Esophagus squamous epithelium (tissue), 5 donors: ENCODE measurements at places on chromosomes 3 and 15.

DNA sequence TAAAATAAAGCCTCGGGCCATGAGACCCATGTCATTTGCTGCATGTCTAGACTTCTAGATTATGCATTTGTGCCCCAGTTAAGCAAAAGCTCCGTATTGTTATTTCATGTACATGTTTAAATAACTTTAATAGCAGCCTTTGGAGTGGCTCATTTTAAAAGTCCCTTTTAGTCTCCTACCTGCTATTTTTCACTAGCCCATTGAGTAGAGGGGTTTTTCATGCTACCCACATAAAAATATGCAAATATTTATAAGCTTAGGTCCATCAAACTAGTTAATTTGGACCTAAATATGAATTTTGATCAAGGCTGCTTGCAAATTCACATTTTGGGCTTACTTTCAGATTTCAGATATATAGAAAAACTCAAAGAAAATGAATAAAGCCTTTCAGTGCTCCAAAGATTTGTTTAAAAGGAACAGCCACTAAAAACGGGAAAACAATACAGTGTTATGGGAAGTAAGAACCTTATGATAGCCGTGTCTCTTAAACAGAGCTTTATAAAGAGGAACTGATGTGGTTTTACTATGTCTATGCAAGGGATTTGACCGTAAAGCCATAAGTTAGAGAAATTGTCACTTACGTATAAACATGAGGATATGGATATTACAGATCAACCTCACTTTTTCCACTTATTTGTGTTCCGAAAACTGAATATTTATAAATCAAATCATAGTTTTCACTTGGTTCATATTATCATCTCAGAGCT is 30.0 kb downstream of the FILIP1L start:
- DNase-seq: no peak

DNA sequence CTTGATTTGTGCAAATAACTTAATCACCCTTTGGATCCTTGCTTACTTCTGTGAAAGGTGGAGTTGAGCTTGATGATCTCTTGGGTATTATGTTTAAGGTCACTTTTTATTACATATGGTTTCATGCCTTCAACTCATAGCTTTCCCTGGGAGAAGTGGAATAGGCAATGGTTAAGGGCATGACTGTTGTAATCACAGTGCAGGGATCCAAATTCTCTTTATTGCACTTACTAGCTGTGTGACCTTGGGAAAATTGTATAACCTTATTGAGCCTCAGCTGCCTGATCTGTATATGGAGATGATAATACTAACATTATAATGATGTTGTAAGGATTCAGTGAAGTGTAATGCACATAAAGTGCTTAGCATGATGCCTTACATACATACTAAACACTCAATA is 59.1 kb downstream of the PLCL2 start:
- no peak for DNase-seq

- no peak for DNase-seq
Observed at GRCh38 chr15:47607695-47608094, 109.6 kb upstream of the SEMA6D start.

DNA sequence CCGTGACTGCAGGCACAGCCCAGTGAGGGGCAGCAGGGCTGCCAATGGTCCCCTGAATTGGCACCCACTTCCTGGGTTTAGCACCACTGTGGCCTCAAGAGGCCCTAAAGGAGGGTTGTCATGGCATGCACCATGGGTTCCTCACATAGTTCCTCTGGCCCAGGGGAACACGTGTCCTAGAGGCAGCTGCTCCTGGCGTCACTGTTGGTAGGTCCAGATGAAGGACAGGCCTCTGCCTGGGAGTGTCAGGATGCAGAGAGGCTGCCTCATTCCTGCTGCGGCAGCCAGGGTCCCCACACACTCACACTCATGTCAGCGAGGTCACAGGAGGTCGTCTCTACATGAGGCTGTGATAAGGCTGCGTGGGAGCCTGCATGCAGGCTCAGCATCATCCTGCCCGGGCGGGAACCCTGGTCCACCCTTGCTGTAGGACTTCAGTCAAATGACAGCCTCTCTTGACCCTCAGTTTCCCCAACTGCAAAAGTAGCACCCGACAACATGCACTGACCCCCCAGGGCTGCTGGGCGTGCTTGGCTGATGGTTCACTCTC is 26.1 kb upstream of the SFMBT1 start:
- no peak for DNase-seq

- DNase-seq: no peak
Observed at GRCh38 chr3:121718205-121718846, 31.2 kb downstream of the GOLGB1 start.

DNA sequence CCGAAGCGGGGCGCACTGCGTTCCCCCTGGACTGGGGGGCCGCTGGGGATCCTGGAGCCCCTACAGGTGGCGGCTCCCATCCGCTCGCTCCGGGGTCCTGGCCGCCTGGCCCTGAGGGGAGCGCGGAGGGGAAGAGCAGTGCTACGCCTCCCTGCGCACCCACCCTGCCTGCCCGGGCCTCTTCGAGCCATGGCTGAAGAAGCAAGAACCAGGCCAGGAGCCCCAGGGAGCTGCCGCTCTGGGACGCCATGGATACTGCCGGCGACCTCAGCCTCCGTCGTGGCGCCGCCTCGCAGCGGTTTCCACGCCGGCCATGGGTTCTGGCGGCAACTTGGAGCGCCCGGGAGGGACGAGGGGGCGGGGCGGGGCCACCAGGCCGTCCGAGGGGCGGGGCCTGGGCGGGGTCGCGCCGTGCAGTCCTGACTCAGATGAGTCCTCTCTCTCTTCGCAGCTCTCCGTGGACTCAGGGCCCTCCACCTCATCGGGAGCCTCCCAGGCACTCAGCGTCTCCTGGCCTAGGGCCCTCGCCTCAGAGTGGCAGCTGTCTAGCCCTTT is 50.9 kb downstream of the MYL3 start:
- peak; percentile 8 for DNase-seq

DNA sequence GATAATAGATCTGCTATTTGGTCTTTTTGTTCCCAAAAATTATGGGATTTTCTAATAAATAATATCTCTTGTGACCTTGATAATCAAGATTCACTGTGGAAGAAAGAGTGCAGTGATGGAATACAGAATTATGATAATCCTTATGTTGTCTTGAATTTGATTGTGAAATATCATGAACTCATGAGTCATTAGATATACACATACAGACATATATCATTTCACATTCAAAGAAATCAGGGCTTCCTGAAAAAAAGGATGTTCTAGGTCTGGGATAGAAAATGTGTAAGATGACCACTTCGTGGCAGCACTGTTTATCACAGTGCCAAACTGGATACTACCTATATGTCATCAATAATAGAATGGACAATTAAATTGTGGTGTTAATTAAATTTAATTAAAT is 97.7 kb downstream of the DPH6 start:
- DNase-seq: no peak

- DNase-seq: peak; percentile 30
Observed at GRCh38 chr3:195900436-195901355, 7.7 kb downstream of the TNK2 start.

GRCh38 chr3:188901126-188901525 is 270.6 kb upstream of the TPRG1 start:
- no peak for DNase-seq

GRCh38 chr15:41024885-41025284 is 71.6 kb downstream of the CHAC1 start:
- DNase-seq: no peak

GRCh38 chr15:96331144-96331944 is 844 bp downstream of the NR2F2 start:
- DNase-seq: no peak

DNA sequence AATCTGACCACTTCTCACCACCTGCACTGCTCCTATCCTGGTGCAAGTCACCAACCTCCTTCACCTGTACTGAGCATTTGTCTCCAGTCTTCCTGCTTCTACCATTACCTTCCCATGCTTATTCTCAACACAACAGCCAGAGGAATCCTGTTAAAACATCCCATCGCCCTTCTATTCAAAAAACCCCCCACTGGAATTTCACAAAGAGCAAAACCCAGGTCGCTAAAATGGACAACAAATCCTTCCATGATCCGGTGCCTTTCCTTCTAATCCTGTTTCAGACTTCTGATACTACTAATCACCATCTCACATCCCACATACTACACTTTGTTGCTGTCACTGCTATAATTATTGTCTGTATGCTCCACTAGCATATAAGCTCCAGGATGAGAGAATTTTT is 85.2 kb downstream of the ERC2 start:
- no peak for DNase-seq

DNA sequence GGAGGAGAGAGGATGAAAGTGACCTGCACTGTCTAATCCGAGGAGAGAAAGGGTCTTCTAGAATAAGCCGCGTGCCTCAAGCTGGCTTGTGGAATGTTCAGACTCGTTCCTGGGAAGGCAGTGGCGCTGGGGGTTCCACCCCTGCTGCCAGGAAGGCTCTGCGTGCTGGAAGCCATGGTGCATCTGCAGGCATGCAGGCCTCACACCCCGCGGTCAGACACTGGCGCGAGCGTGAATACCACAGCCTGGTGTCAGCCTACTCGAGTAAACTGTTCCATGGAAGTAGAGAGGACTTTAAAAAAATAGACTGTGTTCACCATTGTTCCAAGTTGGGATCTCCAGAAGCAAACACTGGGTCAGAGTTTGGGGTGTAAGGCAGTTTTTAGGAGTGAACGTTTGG is 25.9 kb upstream of the GABRG3 start:
- DNase-seq: no peak

- no peak for DNase-seq
Observed at GRCh38 chr3:134291319-134292254, 40.9 kb upstream of the RYK start.

GRCh38 chr3:118550122-118550521 is 484.5 kb downstream of the IGSF11 start:
- DNase-seq: no peak

DNA sequence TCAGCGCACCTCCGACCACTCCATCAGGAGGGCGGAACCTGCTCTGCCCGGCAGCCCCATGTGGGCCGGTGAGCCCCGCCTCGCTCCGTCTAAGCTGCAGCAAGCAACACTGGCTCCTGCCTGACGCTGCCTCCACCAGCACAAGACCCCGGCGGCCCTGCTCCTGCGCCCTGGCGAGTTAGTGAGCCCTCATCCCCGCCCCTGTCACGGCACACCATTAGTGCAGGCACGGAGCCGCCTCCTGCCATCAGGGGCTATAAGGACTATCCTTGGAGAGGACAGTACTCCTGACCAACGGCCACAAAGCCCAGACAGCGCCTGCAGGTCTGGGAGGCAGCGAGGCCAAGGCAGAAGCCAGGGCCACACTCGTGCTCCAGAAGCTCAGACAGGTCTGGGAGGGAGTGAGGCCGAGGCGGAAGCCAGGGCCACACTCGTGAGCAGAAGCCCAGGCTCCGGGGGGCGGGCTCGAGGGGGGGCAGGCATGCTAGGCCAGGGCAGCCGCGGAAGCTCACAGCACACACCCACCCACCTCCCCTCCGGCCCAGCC is 39.4 kb downstream of the TNK2 start:
- DNase-seq: no peak

GRCh38 chr3:176526225-176526624 is 671.1 kb downstream of the TBL1XR1 start:
- DNase-seq: no peak

DNA sequence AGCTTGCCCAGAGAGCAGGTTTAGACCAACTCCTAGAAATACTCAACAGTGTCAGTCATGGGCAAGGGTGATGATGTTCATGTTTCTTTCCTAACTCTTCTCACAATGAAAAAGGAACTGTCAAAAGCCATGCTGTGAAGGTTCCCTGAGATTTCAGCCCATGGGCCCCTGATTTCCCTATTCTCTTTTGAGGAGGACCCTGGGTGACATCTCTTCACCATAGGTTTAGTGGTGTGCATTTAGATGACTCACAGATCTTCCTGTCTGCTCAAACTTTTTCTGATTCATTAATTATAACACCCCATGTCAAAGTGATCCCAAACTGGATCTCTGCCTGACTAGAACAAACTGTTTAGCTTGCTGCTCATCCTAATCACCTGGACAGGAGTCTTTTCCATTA is 108.0 kb downstream of the BBX start:
- no peak for DNase-seq

GRCh38 chr3:140081887-140082286 is 146.9 kb downstream of the CLSTN2 start:
- no peak for DNase-seq

GRCh38 chr3:52468336-52468735 is 12.9 kb downstream of the NISCH start:
- DNase-seq: no peak

- no peak for DNase-seq
Observed at GRCh38 chr15:48875241-48875960, 2.5 kb upstream of the EID1 start.

DNA sequence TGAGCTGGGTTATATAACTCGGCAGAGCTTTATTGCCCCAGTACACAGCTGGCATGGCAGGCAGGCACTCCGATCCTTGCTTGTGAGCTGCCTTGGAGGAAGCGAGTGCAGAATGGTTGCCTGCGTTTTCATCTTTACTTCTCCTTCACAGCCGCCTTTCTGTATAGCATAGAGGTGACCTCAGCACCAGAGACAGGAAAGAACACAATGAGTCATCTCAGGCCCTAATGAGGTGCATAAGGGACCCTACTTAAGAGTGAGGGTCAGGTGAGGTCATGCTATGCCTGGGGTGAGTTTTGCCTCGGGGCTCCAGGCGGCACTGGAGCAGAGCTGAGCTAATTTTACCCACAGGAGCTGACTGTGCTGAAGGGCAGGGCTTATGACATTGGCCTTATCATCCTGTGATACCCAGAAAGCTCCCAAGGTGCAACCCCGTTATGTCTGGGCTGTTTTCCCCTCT is 43.5 kb downstream of the LPP start:
- no peak for DNase-seq

GRCh38 chr15:78564743-78565096 is 600 bp upstream of the CHRNA5 start:
- no peak for DNase-seq

GRCh38 chr3:179149951-179150350 is 1.8 kb downstream of the PIK3CA start:
- DNase-seq: no peak

DNA sequence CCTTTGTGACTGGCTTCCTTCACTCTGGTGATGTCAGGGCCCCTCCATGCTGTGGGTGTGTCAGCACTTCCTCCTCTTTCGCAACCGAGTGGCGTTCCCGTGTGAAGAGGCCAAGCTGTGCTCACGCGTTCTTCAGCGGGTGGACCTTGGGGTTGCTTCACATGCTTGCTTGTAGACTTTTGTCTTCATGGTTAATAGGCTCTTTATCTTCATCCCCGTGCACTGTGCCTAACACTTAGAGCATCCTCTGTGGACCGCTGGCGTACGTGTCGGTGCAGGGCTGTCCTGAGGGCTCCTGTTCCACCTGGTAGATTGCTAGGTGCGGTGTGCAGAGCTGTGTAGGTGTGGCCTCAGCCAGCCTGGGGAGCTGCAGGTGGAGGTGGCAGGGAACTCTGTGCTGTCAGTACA is 182.3 kb downstream of the OR4M2 start:
- DNase-seq: no peak

DNA sequence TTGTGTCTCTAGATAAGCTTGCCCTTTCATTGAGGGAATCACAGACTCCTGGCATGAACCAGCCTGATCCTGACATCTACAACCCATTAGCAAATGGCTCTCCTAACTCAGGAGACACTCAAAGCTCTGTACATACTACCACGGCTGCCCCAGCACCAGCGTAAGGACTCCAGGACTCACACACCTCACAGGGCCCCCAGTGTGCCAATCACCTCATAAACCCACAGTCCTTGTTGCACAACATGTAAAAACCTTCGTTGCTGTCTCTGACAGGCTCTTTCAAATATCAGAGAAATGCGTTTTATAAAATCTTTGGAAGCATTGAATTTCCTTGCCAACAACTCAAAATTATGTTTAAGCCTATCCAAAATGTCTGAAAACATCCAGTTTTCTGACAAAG is 7.3 kb downstream of the FYCO1 start:
- DNase-seq: no peak

GRCh38 chr3:72523429-72524151 is 324.7 kb downstream of the SHQ1 start:
- no peak for DNase-seq

GRCh38 chr15:51004103-51004551 is 90.6 kb downstream of the TNFAIP8L3 start:
- no peak for DNase-seq
